A549 treated with GW870086 at 1 μM for 4 hours (cell line): ENCODE measurements at places on chromosomes 3 and 15. TPM values are rescaled to one million over a fixed set of nuclear protein-coding genes. Genes with fewer than 3 reads are reported as not detected.

Gene TMC3
- not detected in 5 replicates for total RNA-seq

Gene SLC35A5
- total RNA-seq = 11.7 to 18.1 TPM (median 16.0 TPM) in 5 replicates

Gene SCN11A
- 0.02 TPM in 1 of 5 replicates, not detected in the others for total RNA-seq

Gene PPP1R14D
- total RNA-seq = 0.24 to 0.41 TPM in 2 of 5 replicates, not detected in the others

Gene LMAN1L
- total RNA-seq = not detected in 5 replicates
